ENCODE measurements at places on chromosomes 3 and 15.

GRCh38 chr3:9079676-9080075, 116.4 kb upstream of the RAD18 start:
- DNase-seq, result no peak

DNA sequence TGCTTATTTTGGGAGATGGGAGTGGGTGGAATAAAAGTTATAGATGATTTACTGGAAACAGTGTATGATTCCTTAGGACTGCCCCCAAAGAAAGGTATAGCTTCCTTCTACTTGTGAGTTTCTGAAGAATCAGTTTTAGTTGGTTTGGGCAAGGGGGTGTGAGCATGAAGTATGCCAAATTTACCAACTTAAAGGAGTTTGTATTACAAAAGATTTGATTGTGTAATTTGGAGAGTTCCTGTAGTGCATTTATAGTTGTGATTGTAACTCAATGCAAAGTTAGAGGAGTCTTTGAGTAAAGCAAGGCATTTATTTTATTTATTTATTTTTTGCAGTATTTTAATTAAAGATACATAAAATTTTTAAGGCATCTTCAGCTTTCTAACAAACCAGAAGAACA, 42.8 kb downstream of the TSC22D2 start:
- no peak for DNase-seq

DNA sequence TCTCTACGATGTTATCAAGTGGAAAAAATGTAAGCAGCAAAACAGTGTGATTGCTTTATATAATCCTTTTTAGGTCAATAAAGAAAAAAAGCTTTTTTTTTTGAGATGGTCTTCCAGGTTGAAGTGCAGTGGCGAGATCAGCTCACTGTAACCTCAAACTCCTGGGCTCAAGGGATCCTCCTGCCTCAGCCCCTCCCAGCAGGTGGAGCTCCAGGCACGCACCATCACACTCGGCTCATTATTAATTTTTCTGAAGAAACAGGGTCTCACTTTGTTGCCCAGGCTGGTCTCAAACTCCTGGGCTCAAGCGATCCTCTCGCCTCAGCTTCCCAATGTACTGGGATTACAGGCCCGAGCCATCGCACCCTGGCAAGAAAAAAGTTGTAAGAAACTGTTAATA, 17.3 kb downstream of the RNF168 start:
- DNase-seq, result peak; percentile 31

DNA sequence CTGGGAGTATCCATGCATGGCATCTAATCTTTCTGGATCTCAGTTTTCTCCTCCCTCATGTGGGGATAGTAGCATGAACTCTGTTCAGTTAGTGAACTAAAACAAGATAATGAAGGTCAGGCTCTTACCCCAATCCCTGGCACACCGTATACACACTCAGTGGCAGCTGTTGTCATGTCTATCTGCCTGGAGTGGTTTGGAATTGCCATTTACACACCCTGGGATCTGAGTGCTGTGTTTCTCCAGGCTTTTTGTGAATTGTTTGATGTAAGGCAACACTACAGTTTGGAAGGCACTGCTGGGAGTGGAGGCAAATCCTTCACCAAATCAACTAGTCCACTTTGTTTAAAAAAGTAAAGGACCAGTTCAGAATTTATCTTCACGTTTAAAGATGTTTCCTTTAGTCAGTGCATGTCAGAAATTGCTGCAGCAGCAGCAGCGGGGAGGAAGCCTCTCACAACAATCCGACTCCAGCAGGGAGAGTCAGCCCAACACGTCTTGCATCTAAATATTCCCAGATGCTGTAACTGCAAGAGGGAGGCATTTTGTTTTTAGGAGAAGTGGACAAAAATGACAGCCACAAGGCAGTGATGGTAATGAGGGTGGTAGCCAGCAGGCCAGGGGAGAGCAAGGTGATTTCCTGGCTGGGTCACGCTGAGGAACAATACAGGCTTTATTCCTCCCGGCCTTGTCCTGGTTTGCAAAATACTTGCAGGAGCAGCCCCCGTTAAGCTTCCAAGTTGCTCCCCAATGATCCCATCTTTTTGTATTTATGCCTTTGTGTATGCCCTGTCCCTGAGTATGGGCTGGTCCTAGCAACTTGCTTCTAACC, 128.5 kb upstream of the LRIG1 start:
- DNase-seq, result no peak

- DNase-seq, result no peak
Measured at GRCh38 chr3:114272271-114272670, 21.6 kb upstream of the TIGIT start.

DNA sequence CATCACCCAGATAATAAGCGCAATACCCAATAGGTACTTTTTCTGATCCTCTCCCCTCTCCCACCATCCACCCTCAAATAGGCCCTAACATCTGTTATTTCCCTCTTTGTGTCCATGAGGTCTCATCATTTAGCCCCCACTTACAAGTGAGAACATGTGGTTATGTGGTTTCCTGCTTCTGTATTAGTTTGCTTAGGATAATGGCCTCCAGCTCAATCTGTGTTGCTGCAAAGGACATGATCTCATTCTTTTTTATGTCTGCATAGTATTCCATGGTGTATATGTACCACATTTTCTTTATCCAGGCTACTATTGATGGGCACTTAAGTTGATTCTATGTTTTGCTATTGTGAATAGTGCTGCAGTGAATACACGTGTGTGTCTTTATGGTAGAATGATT, 165.4 kb downstream of the MBNL1 start:
- no peak for DNase-seq

DNA sequence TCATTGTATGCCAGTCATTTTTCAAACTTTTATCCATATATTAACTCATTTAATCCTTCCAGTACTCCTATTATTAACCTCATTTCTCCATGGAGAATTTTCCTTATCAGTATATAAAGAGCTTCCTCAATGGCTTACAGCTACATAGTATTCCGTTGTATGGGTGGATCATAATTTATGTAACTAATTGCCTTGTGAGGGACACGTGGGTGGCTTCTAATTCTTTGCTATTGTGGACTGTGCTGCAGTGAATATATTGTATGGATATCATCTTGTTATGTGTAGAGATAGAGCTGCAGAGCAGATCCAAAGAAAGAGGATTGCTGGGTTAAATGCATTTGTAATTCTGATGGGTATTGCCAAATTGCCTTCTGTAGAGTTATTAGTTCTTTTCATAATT, 25.2 kb downstream of the PML start:
- DNase-seq, result no peak

DNA sequence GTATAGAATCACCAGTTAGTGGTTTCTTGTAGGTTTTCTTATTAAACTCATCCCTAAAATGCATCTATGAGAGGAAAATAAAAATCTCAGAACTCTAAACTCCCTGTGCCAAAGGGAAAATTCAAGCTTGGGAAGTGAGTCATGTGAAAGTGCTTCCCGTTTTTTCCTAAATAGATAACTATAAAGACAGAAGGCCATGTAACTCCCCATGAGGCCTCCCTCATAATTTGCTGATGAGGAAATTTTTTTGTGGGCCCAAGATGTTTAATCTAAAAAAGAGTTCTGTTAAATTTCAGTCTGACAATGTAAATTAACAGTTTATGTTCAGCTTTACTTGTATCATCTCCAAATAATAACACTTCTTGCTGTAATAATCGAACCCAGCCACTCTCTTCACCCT, 1273.9 kb downstream of the OTOL1 start:
- DNase-seq, result no peak

GRCh38 chr3:72938471-72939265, 50.8 kb downstream of the GXYLT2 start:
- DNase-seq, result peak; percentile 9

- DNase-seq, result no peak
Measured at GRCh38 chr15:25937796-25938195, 74.7 kb upstream of the ATP10A start.

- no peak for DNase-seq
Measured at GRCh38 chr15:44157679-44158078, 37.4 kb downstream of the FRMD5 start.

DNA sequence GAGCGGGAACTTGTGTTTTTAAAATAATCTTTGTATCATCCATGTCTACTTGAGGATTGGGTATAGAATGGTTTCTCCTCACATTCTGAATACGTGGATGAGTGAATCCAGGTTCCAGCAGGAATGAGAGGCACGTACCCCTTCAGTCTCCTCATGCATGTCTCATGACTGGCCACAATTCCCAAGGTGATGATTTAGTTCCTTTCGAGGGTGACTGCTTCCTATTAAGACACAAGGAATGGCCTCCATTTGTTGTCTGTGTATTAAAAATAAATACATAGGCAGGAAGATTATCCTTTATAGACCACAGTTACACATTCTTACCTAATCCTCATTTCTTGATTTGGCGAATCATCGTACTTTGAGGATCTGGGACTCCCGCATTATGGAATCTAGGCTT, 217.0 kb upstream of the LRIG1 start:
- DNase-seq, result no peak

DNA sequence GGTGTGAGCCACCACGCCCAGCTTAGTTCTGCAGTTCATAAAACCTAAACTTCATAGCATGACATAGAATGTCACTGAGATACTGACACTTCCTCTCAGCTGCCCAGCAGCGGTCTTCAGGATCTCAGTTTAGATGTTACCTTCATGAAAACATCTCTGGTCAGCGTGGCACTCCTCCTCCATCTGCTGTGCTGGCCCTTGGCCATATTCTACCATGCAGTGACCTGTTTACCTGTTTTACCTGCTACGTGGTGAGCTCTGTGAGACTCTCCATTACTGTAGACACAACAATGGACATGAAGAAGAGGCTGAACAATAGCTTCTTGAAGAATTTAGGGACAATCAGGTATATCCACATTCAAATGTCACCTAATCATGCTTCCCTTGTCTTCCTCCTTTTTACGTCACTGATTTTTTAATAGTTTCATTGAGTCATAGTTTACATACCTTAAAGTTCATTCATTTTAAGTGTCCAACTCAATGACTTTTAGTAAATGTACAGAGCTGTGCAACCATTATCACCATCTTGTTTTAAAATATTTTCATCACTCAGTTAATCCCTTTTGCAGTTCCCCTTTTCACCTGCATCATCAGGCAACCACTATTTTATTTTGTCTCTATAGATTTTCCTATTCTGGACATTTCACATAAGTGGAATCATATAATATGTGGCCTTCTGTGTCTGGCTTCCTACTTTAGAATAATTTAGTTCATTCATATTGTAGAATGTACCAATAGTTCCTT, 32.2 kb upstream of the PTPN23 start:
- no peak for DNase-seq

GRCh38 chr3:60698117-60698516, 553.1 kb downstream of the FHIT start:
- DNase-seq, result no peak

DNA sequence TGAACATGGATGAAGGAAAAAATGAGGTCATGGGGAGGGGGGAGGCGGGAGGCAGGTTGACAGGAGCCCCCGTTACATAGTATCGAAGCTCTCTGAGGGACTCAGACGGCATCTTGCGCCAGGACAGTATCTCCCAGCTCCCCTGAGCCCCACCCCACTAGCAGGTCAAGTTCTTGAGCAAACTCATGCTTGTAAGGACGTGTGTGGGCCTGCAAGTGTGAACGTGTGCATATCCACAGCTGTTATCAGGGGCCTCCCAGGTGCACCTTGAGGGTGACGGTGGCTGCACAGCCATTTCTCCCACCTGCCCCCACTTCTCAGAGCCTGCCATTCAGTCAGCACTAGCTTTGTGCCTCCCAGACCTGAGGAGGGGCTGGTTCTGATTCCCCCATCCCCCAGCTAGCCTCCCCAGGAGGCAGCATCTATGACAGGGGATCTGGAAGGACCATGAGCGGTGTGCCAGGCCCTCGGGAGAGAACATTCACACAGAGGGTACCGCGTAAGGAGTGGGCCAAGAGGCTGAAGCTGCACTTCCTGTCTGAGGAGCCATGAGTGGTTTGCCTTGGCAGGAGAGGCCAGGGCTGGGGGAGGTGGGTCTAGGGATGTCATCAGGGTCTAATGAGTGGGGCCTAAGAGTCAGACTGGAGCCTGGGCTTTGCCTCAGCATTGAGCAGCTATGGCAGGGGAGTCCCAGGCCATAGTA, 2.9 kb downstream of the SEMA3F start:
- no peak for DNase-seq

DNA sequence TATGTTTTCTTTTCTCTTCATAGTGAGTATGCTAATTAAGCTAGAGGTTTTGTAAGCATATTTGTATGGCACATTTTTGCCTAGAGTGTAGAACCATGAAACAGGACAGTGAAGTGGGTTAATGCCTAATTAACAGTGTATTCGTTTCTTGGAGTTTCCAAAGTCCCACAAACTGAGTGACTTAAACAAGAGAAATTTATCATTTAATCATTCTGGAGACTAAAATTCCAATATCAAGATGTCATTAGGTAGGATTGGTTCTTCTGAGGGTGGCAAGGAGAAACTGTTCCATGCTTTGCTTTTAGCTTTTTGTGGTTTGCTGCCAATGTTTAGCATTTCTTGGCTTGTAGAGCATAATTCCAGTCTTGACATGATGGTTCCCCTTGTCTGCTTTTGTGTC, 734.2 kb downstream of the NAALADL2 start:
- DNase-seq, result no peak
